ENCODE measurements at places on chromosomes 4 and X.

DNA sequence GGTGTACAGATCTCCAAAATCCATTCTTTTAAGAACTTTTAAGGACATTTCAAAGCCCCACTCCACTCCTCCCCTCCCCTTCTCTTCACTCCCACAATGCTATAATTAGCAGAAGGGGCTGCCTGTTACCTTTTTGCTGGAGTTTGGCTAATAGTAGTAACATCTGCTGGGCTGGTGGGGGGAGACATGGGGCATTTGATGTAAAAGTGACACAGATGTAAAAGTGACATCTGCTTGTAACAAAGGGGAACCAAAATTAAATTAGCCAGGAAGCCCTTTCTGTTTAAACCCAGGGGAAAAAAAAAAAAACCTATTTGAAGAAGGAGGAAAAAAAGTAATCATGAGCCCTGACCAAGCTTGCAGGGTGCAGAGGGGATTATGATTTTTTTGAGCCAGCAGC lies 5.4 kb upstream of the PHOX2B start:
- DNase-seq, result no peak

DNA sequence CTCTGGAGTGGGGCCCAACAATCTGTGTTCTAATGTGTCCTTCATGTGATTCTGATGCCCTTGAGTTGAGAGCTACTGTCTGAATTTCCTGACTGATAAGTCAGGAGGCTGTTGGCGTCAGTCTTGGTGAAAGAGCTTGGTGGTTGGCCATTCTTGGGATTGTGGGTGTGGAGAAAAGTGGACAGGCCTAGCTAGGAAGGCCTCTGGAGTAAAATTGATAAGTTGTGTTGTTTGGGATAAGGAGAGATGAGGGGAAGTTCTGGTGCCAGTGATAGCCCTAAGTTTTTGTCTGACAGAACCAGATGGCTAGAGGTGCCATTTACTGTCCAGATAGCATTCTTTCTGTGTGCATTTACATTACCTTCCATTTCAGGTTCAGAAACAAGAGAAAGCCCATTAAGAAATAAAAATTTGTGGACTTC lies 11.7 kb downstream of the NSD2 start:
- no peak for DNase-seq

- no peak for DNase-seq
These were observed 55.3 kb downstream of the AMOT start for GRCh38 chrX:112785344-112785743.

- DNase-seq, result peak; percentile 50
These were observed 143.0 kb downstream of the STIM2 start for GRCh38 chr4:27003642-27004113.

GRCh38 chr4:169225058-169225751 lies 45.6 kb downstream of the SH3RF1 start:
- DNase-seq, result peak; percentile 93

- DNase-seq, result peak; percentile 64
These were observed 537.3 kb upstream of the FTHL17 start for GRCh38 chrX:31609130-31609529.

GRCh38 chr4:152200511-152201333 lies 335.2 kb downstream of the FBXW7 start:
- DNase-seq, result no peak

- no peak for DNase-seq
These were observed 23.4 kb upstream of the WFS1 start for GRCh38 chr4:6246170-6246634.

GRCh38 chr4:157792716-157793115 lies 380.1 kb downstream of the GASK1B start:
- peak; percentile 16 for DNase-seq

GRCh38 chr4:18571301-18571761 lies 549.8 kb upstream of the LCORL start:
- DNase-seq, result no peak

GRCh38 chrX:22320236-22320873 lies 47.6 kb downstream of the CBLL2 start:
- DNase-seq, result no peak

- DNase-seq, result peak; percentile 15
These were observed 1.6 kb downstream of the KIT start for GRCh38 chr4:54659313-54659712.

- no peak for DNase-seq
These were observed 5.2 kb downstream of the KLF3 start for GRCh38 chr4:38669208-38669607.

- no peak for DNase-seq
These were observed 646.0 kb upstream of the FAM241A start for GRCh38 chr4:111499291-111499690.

DNA sequence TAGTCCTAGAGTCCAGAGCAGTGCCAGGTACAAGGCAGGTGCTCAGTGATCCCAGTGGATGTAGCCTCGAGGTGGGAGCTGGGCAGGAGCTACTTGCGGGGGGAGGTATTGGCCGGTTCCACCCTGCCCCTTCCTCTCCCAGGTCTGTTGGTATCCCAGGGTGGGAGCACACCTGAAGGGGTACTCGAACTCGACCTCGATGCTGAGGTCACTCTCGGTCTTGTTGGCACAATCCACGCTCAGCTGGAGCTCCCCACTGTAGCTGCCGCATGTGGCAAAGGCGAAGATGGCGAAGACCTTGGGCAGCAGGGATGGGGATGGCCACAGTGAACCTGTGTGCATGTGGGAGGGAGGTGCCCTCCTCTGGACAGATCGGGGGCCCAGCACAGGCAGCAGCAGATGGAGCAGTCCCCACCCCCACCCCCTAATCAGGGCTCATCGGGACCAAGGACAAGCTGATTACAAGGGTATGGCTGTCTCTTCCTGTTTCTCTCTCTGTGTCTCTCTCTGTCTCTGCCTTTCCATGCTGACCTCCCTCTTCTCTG lies 2.4 kb downstream of the SYP start:
- no peak for DNase-seq

DNA sequence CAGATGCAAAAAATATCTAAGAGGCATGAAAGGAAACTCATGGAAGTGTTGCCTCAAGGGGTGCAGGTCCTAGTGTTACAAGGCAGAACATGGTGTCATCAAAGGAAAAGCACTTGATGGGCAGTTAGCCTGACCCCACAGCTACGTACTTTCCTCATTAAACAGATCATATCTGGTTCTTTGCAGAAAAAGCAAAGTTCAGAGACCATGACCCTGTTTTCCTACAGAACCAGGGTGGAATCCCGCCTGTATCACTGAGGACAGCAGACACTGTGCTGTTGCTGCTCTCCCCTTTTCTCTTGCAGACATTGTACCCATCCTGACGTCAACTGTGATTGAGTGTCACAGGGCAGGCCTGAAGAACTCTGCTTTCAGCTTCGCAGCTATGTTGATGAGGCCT lies 91.7 kb downstream of the RFC1 start:
- no peak for DNase-seq

GRCh38 chrX:135697601-135698000 lies 15.8 kb upstream of the CT45A1 start:
- no peak for DNase-seq

GRCh38 chr4:8427761-8428287 lies 12.7 kb downstream of the ACOX3 start:
- DNase-seq, result peak; percentile 55

DNA sequence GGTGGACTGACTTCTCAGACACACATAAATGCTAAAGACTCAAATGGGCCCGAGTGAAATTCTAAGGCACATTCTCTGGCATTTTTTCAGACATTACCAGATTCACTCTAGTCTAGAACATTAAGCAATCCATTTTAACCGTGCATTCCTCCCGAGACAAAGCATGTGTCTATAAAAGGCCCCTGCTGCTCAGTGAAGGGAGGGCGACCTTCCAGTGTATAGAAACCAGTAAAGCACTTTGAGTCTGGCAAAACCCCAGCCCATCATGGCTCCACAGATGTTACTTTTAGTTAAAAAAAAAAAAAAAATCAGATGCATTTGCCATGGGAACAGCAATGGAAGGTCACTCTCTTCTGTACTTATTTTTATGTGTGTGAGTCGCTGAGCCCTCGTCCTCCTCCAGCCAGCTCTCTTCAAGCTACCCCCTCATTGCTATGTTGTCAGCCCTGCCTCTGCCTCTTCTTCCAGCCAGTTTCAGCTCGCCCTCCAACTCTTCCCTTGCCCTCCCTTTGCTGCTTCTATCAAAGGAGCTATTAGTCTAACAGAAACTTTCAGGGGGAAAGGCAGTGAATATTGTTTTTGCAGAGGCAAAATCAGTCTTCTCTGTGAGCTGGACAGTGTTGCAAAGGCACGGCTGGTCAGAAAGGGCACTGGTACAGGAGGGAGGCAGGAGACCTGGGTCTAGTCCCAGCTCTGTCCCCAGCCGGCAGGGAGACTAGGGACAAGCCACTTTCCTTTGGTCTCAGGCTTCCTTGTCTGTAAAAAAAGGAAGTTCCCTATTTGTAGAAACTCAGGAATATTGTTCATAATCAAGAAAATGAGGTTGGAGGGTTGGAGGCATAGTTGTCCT lies 644.2 kb downstream of the ZNF674 start:
- DNase-seq, result peak; percentile 60

- no peak for DNase-seq
These were observed 21.8 kb downstream of the RPS6KA3 start for GRCh38 chrX:20244931-20245330.

DNA sequence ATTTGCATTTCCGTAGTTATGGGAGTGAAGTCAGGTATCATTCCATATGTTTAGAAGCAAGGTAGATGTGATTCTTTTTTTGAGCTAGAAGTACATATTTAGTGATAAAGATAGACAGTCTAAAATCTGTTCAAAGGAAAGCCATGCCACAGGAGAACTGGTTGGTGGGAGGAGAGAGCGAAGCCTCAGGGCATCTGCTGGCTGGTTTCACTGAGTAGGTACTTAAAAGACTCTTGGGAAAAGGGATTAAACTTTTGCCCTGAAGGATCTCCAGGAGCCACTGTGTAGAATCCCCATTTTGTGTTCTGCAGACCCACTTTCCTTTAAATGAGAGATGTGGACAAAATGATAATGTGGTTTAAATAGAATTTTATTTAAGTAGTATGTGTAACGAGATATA lies 89.6 kb downstream of the SHROOM2 start:
- no peak for DNase-seq

DNA sequence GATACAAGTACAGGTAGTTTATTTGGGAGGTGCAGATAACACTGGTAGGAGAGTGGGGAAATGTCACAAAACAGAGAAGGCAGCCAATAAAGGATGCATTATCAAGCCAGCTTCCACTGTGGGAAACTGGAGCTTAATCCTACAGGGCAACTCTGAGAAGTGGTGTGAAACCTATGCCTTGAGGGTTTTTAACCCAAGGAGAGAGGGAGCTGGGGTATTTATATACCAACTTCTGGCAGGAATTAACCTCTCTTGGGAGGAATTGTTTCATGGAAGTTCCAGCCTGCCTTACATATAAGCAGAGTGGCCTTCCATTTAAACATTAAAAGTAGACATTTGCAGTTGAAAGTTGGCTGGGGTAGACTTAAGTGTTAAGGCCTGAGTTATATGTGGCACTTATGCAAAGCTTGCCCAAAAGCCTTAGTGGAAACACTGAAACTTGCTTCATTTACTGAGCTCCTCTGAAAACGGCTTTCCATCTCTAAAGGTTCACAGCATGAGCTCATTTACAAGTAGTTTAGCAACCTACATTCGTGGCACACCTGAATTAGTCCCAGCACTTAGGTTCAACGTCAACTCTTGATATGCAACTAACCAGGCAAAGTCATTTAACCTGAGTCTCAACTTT lies 19.2 kb downstream of the MAGEB17 start:
- DNase-seq, result no peak

DNA sequence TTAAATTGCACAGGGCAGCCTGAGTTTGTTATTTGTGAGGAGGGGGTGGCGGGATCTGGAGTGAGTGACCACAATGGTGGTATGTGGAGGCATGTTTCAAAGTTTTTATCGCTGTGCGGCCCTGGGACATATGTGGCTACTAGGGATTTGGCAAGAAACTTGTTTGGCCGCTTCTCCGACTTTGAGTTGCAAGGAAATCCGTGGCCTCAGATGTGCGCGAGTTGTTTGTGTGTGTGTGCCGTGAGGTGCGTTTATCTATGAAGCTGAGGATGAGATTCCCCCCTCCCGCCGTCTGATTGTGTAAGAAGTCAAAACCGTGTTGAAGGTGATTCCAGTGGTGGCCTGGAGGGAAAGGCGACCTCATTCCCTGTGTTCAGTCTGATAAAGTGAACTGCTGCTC lies 1.4 kb downstream of the JADE3 start:
- peak; percentile 7 for DNase-seq

GRCh38 chr4:146029939-146030710 lies 91.5 kb upstream of the ZNF827 start:
- no peak for DNase-seq

DNA sequence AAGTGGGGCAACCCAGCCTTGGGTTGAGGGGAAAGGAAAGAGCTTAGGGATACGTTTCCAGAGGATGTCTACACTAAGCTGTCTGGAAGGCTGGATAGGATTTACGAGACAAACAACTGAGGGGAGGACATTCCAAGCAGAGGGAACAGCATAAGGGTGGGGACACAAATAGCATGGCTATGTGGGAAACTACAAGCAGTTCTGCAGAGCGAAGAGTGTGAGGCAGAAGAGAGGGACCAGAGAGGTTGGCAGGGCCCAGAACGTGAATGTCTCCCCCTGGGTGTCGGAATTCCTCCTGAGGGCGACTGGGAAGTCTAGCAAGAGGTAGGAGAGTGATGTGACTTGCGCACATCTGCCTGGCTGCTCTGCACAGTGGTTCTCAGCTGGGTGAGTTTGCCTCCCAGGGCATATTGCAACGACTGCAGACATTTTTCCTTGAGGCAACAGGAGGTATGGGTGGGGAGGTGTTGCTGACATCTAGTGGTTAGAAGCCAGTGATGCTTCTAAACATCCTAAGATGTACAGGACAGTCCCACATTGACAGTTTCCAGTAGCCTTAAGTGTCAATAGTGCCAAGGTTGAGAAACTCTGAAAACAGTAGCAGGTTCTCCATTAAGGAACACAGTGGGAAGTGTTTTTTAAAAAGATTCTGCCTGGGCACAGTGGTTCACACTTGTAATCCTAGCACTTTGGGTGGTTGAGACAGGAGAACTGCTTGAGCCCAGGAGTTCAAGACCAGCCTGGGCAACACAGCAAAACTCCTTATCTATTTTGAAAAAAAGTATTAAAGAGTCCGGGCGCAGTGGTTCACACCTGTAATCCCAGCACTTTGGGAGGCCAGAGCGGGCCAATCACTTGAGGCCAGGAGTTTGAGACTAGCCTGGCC lies 9.2 kb downstream of the NDUFA1 start:
- DNase-seq, result peak; percentile 51

GRCh38 chr4:7423391-7423790 lies 11.3 kb downstream of the PSAPL1 start:
- no peak for DNase-seq

GRCh38 chr4:23237771-23238170 lies 545.0 kb downstream of the GBA3 start:
- DNase-seq, result peak; percentile 36

- no peak for DNase-seq
These were observed 16.0 kb upstream of the UVSSA start for GRCh38 chr4:1330761-1331590.

Data from foreskin fibroblast (primary cell).